Hematopoietic multipotent progenitor cell treated with erythropoietin and hydrocortisone succinate and interleukin-3 and kit ligand, for 15 days (in vitro differentiated cells): ENCODE measurements at places on chromosomes 7 and 10.

DNA sequence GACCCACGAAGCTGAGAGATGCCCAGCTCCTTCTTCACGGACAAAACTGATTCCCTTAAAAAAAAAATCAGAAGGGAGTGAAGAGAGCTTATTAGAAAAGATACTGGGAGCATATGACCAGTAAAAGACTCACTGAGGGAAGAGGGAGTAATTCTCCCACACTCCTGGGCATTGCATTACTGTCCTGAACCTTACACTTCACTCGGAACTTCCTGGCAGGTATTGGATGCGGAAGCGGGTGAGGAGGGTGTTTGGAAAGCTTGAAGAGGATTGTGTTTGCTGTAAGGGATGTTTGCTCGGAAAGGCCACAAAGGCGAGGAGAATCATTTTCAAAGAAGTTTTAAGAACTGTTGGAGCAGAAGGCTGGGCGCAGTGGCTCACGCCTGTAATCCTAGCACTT lies 375 bp downstream of the HKDC1 start:
- no peak for DNase-seq

DNA sequence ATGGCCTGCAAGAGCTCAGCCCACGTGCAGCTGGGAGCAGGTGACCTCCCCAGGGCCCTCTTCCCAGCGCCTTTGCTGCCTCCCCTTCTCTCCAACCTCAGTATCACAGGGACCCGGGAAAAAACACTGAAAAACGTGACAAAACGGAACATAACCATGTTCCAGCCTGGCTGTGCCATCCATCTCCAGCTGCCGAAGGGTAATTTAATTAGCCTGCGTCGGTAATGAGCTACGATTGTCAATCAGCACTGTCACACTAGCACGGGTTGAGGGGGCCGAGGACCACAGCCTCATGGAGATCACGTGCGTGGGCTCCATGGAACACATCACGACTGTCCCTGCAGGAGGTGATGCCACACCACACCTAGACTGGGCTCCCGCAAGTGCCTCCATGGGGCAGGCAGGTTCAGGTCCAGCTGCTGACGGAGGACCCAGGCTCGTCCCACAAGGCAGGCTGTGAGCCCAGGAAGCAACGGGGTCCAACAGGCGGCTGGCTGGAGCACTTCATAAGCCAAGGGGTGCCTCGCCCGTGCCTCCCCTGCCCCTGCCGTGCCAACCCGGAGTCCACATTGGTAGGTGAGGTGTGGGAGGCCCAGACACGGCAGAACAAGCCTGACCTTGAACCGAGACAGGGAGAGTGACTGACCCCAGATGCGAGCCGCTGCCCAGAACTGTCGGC lies 199.5 kb downstream of the ELFN1 start:
- DNase-seq = no peak

DNA sequence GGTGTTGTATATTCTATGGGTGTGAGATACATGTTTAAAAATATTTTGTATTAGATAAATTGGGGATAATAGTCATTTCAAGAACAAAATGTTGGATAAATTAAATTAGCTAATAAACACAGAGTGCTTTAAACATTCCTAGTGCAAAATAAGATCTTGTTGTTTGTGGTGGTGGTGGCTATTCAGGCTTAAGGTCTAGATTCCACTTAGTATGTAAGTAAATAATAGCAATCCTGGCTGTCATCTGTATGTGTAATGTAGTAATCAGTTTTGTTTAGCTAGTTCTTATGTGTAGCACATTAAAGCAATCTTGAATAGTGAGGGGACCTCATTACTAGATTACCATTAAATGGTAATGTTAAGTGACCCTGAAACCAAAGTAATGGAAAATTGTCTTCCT lies 48.7 kb downstream of the KAT6B start:
- DNase-seq = no peak

DNA sequence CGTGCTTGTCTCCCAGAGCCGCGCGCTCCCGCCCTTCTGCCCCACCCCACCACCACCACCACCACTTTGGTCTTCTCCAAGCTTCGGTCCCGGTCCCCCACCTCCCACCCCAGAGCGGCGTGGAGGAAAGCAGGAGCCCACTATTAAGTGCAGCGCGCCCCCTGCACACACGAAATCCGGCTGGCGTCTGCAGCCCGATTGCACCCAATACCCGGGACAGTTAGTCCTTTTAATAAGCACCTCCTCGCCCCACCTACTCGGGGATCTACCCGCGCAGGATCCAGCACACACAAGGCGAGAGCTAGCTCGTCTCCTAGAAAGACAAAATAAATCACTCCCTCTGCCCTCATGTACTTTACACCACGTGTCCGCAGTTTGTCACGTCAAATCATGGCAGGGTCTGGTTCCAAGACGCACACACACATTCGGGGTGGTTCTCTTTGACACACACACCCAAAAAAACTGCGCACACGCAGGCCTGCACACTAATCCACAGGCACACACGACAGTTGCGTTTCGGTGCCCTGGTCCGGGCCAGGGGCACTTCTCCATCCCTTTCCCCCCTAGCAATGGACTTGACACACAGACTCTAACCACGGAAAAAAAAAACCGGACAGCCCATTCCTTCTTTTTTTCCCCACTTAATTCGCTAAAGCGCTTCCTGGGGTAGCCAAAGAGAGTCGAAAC lies 1.6 kb downstream of the SFMBT2 start:
- DNase-seq = no peak

DNA sequence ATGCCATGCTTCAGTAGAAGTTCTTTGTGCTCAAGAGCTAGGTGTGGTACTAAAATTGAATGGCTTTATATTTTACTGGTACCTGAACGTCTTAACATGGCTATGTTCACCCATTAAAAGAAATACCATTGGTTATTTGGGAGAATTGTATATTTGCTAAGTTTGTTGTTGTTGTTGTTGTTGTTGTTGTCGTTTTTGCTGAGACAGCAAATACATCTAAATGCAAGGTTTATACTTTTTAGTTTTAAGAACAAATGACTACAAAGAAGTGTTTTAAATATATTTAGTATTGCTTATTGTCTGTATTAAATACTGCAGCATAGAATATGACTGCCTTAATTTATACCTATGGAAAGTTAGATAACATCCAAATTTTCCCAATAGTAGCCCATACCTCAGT lies 66.9 kb downstream of the HECW1 start:
- no peak for DNase-seq
